LHCN-M2 (cell line): ENCODE measurements at places on chromosomes 12 and 14. TPM values are rescaled to one million over a fixed set of nuclear protein-coding genes. Genes with fewer than 3 reads are reported as not detected.

DNA sequence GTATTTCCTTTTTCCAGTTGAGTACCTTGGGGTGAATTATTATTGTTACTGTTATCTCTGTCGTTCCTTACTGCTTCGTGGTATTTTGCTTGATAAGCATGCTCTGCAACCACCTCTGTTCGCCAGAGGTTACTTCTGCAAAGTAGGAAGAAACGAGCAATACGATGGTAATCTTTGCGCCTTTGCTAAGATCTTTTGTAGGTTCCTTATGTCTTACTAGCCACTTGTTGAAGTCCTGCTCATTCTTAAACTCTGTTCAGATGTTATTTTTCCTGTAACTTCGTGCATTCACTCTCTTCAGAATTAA lies 729 bp upstream of the M6PR start:
- no peak for DNase-seq

DNA sequence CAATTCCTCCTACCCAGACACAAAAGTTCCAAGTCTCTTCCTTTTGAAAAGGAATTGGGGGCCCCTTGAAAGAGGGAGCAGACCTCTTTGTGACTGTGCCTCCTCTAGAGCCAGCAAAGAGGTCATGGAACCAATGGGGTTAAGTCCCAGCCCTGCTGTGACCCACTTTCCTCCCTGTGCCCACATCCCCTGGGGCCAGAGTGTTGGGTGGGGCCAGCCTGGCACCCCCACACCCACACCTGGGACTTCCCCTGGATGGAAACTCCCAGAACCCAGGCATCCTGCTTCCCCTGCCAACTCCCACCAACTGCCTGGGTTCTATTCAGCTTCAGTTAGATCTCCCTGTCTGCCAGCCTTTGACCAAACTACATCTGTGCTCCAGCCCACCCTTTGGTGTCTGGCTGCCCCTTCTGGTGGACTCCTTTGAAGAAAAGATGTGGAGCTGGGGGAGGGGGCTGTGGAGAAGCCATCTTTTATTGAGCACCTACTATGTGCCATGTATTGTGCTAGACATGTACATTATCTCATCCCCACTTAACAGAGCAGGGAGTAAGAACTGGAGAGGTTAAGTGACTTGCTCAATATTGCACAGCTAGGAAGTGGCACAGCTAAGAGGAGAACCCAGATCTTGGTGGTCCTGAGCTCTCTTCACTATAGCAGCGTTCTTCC lies 4.6 kb upstream of the RARG start:
- no peak for DNase-seq

GRCh38 chr14:69190191-69190590 lies 1.1 kb upstream of the EXD2 start:
- no peak for DNase-seq

The ADAM20 gene
- 0.19 and 0.34 TPM in 2 replicates for total RNA-seq

The CNTN1 gene
- total RNA-seq = not detected in 2 replicates

DNA sequence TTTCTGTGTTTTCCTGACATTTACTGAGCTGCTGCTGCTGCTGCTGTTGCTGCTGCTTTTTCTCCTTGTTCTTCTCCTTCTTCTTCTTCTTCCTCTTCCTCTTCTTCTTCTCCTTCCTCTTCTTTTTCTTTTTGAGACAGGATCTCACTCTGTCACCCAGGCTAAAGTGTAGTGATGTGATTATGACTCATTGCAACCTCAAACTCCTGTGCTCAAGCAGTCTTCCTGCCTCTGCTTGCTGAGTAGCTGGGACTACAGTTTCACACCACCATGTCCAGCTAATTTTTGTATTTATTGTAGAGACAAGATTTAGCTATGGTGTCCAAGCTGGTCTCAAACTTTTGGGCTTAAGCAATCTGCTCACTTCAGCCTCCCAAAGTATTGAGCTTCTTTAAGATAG lies 95.8 kb downstream of the TMTC3 start:
- DNase-seq = peak; percentile 85
